Fibroblast of mammary gland (primary cell): ENCODE measurements at places on chromosomes 2 and 18.

- DNase-seq, result no peak
Observed at GRCh38 chr2:239149501-239149900, 251.3 kb downstream of the HDAC4 start.

DNA sequence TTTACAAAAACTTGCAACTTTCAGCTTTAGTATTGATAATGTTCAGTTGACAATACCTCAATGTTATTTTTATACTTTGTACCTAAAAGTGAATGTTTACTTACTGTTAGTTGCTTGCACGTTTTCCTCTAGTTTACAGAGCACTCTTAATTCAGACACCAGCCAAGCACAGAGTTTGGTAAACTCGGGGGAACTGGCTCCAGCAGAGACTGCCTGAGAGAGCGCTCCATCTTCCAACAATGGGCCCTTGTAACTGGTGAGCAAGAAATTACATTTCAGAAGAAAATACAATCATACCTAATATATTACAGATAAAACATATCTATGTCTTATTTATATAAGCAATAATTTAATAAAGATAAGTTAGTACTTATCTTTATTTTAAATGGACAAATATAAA, 3.7 kb downstream of the FAM98A start:
- no peak for DNase-seq

- DNase-seq, result no peak
Observed at GRCh38 chr18:12325726-12326245, 17.7 kb downstream of the TUBB6 start.

DNA sequence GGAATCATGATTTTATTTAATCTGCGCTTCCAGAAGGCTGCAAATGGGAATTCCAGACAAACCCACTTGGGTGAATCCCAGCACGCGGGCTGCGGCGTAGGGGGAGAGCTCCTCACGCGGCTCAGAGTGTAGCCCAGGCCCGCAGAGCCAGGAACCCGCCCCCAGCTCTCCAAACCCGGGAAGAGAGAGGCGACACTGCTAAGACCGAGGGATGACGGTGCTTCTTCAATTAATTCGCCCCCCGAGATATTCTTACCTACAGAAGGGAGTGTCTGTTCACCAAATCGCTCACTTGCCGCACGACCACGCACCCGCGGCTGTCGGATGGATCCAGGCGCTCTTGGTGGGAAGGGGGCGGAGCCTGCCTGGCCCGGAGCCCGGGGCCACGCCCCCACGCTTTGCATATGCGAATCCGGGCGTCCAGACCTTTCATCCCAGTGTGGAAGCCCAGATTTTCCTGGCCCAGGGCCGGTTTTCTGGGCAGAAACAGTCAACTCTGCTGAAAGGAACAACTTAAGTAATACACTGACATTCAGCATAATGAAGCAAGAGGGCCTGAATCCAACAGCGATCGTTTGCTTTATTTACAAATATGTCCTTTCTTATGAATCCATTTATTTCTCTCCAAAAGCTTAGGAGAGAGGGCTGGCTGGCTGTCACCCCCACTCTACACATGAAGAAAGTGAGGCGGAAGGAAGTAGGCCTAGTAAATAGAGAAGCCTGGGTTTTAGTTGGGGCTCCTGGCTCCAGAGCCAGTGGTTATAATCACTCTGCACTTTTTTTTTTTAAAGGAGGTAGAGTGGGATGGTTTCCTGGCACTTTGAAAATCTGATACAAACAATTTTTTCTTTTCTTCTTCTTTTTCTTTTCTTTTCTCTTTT, at the start of gene SLC19A3:
SLC19A3 (minus strand) TSS at position 342 of the 881 bp plus-strand sequence. CDS start 15,710 bp downstream, outside the sequence.
- DNase-seq, result peak; percentile 91

GRCh38 chr2:98153481-98153880, 66.5 kb downstream of the VWA3B start:
- no peak for DNase-seq

GRCh38 chr2:129752686-129753085, 226.8 kb upstream of the RAB6C start:
- DNase-seq, result no peak

DNA sequence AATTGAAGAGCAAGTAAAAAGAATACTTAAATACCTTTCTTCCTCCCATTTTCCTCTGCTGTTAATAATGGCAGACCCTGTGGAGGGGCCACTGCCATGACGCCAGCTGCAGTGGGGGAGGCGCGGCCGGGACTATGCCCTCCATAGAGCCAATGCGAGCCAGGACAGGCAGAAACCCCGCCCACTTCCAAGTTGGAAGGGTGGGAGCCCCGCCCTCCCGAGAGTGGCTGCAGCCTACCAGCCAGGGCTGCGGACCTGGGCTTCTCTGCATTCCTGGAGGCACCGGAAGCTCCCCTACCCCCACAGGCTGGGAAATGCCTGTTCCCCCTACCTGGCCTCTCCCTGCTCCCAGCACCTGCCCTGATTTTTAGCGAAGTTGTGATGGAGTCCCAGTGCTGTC, 439.4 kb upstream of the CDH19 start:
- no peak for DNase-seq

DNA sequence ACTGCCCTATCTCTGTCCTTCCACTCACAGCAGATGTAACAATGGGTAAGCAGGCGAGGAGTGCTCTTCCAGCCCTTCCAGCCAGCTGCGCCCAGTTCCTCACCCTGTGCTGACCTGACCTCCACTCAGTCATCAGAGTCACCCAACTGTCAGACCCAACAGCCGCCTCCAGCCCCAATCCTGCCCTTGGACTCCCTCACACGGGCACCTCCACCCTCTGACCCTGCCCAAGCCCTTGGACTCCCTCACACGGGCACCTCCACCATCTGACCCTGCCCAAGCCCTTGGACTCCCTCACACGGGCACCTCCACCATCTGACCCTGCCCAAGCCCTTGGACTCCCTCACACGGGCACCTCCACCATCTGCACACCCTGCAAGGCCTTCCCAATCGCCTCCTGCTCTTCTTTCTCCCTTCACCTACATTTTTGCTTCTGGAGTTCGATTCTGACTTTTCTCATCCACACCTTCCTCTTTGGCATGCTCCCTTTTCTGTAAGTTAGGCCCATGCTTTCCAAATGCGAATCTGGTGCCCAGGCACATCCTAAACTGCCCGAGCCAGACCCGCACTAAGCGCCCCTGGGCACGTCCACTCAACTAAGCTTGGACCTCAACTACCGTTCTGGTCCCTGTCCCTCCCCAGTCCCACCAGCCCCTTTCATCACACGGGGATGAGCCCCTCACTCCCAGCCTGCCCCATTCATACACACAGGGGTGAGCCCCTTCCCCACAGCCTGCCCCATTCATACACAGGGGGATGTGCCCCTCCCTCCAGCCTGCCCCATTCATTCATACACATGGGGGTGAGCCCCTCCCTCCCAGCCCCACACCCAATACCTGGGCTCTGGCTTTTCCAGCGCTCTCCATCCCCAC, 15.9 kb downstream of the EIPR1 start:
- DNase-seq, result no peak

DNA sequence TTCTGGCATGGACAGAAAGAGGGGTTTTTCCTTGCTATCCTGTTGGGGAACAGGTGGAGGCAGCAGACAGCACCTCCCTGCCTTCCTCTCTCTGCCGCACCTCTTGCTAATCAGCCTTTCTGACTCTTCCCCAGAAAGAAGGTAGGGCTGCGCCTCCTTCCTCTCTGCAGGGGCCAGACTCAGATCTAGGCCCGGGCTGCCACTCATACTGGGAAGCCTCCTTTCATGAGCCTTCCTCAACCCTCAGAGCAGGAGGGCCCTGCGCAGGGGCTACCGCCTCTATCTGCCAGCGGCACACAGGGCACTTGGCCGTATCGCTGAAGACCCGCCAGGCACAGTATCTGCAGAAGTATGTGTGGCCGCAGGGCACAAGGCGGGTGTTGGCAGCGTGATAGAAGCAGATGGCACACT, 7.1 kb downstream of the NEURL3 start:
- DNase-seq, result no peak

GRCh38 chr2:239390546-239391285, 10.1 kb downstream of the HDAC4 start:
- no peak for DNase-seq

DNA sequence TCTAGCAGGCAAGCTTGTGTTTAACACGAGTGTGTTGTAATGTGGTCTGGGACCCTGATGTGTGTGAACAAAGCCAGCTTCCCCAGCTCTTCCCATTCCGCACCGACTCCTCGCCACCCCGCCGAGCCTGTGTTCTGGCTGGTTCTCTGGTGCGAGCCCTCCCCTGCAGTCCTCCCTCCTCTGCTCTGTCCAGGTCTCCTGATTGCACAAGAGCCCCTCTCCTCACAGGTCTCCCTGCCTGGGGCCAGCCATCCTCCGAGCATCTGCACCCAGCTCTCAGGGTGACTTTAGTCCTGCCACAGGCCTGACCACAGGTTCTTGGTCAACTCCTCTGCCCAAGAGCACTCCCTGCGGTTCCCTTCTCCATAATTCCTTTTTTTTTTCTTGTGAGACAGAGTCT, 13.2 kb downstream of the SLC66A3 start:
- DNase-seq, result no peak

- no peak for DNase-seq
Observed at GRCh38 chr2:61380056-61380881, 90.6 kb downstream of the USP34 start.

GRCh38 chr18:52716973-52717372, 377.0 kb downstream of the DCC start:
- DNase-seq, result peak; percentile 16

DNA sequence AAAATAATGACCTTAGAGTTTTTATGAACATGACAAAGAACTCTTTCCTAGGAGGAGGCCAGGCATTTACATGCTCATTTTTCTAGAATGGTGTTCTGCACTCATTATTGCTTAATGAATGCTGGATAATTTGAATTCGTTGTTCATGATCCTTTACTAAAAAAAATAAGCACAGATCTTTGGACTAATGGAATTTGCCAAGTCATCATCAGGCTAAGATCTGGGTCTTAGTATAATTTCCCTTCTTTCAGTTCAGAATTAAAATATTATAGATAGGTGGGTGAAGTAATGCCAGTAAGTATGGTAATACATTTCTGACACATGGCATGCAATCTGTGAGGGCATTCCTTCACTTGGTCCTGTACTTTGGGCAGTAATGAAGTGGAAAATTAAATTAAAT, 143.8 kb upstream of the AQP4 start:
- DNase-seq, result no peak

- DNase-seq, result no peak
Observed at GRCh38 chr2:217971166-217971565, 31.6 kb downstream of the TNS1 start.

DNA sequence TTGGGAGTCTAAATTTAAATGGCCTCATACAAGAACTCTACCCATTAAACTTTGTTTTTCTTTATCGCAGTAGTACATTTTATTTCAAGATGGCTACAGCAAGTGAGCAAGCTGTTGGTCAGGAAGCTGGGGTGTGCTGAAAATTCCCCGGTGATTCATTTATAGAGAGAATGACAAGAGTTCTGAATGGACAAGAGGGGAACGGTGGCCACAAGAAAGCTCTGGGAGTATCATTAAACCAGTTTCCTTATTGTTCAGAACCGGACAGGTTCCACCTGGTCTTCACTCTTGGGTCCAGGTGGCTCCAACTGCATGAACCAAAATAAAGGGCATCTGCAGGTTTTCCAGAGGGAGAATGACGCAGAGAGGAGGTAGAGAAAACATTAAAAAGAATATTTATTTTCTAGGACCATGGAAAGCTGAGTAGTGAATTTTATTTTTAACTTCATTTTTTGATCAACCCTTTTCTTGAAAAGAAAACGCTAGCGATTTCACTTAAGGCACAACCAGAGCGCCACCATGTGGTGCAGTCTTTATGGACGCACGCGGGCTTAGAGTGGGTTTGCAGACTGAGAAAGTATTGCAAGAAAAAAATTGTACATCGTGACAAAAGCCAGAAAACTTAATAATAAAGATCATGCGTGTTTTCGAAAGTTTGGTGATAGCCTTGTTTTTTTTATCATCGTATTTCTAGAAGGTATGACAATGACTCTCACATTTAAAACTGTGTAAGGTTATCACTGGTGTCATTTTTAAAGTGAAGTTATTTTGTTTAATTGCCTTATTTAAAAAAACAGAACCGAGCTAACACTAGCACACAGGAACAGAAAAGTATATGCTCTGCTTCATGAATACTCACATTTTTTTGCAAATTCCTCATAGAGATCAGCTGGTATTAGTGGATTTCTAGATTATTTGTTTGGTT, 97.9 kb upstream of the NOL4 start:
- DNase-seq, result peak; percentile 66

- DNase-seq, result no peak
Observed at GRCh38 chr2:233049194-233049761, 10.9 kb upstream of the INPP5D start.

- DNase-seq, result no peak
Observed at GRCh38 chr2:187878112-187878511, 323.9 kb upstream of the TFPI start.

DNA sequence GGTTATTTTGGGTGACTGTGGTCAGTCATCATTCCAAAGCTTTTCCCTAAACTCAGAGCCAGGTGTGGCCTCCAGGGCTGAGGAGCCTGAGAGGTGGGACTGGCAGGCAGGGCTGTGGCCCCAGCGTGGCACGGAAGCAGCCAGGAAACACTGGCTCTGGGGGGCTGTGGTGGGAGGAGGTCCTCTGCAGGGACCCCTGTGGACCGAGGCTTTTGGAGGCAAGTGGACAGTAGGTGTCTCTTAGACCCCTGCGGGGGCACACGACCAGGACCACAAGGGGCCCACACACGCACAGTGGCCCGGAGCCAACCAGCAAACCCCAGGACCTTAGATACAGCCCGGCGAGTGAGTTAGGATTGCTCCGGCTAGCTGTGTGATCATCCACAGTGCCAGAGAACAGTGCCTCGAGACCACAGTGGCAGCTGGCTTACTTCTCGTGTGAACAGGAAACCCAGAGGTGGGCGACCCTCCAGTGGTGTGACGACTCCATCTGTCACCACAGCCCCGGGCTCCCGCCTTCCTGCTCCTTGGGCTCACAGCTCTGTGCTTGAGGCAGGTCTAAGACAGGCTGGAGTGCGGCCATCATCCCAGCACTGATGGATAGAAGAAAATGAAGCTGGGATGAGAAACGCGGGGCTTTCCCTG, 1.6 kb upstream of the RTP5 start:
- no peak for DNase-seq

DNA sequence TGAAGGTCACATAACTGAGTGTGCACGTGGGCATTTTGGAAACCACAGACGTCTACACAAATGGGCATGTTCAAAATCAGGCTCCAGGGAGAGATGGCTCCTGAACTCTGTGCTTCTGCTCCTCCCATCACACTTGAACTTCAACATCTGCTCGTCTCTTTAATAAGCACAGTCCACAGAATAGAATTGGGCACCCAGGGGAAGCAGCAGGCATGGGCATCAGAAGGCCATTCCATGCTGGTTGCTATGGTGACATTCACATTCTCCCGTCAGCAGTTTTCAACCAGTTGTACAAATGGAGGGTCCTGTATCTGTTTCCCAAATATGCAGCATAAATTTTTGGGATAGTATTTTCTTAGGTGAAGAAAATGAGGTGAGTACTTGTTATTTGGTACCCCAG, 183.7 kb upstream of the COPS8 start:
- DNase-seq, result no peak
